ENCODE measurements at places on chromosomes 6 and 20.

GRCh38 chr6:112113918-112114317 is 26.5 kb downstream of the FAM229B start:
- DNase-seq = no peak

- no peak for DNase-seq
Measured at GRCh38 chr6:118974790-118975189, 39.8 kb upstream of the MCM9 start.

DNA sequence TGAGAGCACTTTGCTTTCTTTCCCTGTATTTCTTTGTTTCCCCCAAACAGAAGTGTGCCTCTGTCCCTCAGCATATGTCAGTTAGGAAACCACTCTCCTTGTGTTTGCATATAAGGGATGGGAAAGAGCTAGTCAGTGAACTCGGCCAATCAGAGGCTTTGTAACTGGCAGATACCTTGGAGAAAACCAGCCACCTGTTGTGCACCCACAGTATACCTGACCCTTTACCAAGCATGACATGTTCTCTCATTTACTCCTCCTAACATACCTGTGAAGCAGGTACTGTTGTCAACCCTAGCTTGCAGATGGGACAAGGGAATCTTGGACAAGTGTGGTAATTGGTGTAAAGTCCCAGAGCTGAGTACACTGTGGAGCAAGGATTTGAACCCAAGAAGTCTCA is 96.1 kb upstream of the FAM8A1 start:
- no peak for DNase-seq

DNA sequence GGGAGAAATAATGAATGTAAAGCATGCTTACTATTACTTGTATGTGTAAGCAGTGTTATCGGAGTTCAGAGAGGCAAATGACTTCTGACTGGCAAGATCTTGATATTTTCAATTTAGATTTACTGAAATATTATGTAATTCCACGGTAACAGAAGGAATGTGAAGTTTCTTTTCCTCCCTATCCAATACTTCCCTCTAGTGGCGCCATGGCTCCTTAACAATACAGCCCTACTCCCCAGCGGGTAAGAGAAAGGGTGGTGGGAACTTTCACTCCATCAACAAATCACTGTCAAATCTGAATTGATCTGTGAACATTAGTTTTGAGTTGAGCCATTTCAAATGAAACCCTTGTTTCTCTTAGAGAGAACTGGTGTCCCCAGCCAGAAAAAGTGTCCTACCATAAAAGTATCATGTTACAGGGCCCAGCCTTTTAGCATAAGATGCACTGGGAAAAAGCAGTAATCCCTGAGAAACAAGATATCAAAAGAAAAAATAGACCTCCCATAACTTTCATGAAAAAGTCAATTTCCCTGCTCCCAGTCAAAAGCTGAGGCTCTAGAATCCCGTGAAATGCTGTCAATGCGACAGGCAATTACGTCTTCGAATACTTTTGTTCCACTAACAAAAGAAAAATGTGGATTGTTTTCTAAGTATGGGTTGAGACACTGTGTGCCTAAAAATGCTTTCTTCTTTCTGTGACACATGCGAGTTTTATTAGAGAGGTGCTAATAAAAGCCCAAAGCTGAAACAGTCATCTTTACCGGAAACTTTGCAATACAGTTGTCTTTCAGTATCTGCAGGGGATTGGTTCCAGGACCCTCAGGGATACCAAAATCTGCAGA is 12.9 kb downstream of the COX7A2 start:
- no peak for DNase-seq

GRCh38 chr6:43524483-43524961 is 7.6 kb downstream of the POLR1C start:
- no peak for DNase-seq

GRCh38 chr20:53907968-53908751 is 162.2 kb downstream of the BCAS1 start:
- no peak for DNase-seq

DNA sequence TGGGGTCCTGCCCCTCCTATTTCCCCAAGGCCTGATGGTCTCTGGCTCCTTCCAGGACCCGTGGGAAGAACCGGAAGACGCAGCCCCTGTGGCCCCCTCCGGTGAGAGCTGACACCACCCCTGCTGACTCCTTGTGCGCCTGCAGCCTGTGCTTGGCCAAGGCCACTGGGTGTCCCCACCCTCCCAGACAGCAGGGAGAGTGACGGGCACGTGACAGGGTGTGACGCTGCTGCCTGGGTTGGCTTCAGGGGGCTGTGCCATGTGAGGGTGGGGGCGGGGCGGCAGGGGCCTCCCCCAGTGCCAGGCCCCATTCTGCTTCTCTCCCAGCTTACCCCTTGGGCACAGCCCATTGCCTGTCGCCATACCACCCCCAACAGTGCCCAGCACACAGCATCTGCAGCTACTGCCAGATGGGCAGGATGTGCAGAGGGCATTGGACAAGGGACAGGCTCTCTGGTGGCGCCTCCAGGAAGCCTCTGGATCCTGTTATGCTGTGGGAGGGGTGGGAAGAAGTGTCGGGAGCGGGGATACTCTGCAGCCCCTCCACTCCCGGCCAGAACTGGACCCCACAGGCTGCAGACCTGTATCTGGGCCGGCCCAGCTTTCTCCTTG is 2.9 kb downstream of the BIRC7 start:
- no peak for DNase-seq

GRCh38 chr6:3414327-3415081 is 42.3 kb downstream of the SLC22A23 start:
- peak; percentile 25 for DNase-seq

DNA sequence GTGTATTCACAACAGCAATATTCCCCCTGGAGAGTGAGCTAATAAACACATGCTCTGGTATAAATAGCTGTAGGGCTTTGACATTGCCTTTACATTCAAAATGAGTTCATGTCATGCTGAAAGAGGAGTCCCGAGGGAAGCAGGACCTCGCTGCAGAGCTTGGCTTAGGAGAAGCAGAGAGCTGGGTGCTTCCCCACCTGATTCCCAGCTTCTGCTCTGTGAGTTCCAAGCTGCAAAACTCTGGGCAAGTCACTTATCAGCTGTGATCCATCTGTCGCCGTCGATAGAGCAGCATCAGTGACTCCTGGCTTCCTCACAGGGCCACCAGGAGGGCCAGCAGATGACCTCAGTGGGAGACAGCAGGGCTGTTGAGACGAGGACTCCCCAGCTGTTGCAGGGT is 241.8 kb downstream of the ANKRD60 start:
- DNase-seq = no peak

DNA sequence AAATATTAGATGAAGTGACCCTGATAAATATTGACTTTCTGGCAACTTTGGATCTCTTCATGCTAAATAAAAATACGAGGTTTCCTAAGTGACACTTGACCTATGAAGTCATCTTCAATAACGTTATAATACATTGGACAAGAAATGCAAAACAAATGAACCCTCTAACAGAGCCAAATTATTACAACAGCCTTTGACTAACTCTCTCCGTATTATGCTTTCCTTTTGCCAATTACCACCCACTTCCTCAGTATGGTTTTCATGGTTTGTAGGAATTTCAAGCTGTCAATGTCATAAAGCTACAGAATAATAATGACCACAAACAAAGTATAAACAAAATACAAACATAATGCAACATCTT is 210.5 kb downstream of the MOXD1 start:
- DNase-seq = no peak

GRCh38 chr20:6492271-6493055 is 275.0 kb upstream of the BMP2 start:
- DNase-seq = no peak

DNA sequence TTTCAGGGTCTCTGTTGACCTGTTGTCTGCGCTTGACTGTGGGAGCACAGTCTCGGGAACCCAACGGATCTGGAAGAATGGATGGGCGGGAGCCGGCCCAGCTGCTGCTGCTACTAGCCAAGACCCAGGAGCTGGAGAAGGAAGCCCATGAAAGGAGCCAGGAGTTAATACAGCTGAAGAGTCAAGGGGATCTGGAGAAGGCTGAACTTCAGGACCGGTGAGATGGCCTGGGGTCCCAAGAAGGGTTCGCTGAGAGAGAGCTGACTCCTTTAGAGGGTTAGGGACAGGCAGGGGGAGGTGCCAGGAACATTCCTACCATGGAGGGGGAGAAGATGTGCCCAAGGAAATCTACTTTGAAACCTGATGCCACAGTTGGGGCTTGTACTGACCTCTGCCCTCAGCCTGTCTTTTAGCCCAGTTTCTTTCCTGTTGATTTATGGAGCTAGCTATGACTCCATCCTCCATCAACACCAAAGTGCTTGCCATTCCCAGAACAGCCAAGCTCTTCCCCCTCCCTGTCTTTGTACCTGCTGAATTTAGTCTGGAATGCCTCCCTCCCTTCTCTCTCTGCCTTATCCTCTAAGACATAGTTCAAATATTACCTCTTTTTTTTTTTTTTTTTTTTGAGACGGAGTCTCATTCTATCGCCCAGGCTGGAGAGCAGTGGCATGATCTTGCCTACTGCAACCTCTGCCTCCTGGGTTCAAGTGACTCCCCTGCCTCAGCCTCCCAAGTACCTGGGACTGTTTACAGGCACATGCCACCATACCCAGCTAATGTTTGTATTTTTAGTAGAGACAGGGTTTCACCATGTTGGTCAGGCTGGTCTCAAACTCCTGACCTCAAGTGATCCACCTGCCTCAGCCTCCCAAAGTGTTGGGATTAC is 12.2 kb downstream of the CEP250 start:
- DNase-seq = no peak

- DNase-seq = peak; percentile 64
Measured at GRCh38 chr6:27205375-27206278, 41.9 kb upstream of the PRSS16 start.

All from activated T-cell treated with anti-CD3 and anti-CD28 coated beads, Interleukin-2, amount 50 U/mL, for 48 hours (primary cell).